ENCODE measurements at places on chromosomes 7 and 10.

GRCh38 chr7:96685755-96686154, 23.9 kb downstream of the SEM1 start:
- DNase-seq, result no peak

DNA sequence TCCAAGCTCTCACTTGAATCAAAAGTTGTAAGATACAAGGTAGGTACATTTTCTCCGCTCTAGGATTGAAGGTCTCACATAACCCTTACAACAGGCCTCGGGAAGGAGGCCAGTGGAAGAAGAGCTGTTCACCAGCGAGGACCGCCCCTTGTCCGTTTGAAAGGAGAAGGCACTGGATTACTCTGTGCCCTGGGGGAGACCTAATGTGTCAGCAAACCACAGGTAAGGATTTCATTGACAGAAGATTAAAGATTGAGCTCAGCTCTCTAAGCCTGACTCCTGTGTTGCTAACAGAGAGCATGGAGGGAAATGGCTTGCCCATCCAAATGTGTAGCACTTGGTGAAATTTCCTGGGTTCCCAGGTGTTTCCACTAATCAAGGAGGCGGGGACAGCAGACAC, 81.2 kb downstream of the SLC16A9 start:
- DNase-seq, result no peak

GRCh38 chr10:114749014-114749413, 72.6 kb upstream of the FHIP2A start:
- DNase-seq, result no peak

GRCh38 chr10:97154781-97155180, 31.0 kb downstream of the SLIT1 start:
- DNase-seq, result no peak

DNA sequence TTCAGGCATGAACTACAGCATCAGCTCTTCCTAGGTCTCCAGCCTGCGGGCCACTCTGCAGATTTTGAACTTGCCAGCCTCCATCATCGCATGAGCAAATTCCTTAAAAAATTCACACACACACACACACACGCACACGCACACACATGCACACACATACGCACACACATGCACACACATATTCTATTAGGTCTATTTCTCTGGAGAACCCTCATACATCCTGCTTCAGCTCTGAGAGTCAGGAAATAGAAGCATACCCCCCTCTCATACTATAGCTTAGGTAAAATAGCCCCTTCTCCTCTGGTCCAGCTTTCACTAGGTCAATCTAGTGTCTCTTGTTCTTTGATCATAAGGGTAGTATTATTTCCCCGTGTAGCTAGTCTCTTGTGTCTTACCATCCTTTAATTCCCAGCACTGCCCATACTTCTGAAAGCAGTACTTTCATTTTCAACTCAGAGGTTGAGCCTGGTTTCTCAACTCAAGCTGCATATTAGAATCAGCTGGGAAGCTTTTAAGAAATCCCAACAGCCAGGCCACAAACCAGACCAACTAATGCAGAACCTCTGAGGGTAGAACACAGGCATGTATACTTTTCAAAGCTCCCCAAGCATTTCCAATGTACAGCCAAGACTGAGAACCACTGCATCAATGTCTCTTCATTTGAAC, 30.9 kb upstream of the ITGB8 start:
- no peak for DNase-seq

DNA sequence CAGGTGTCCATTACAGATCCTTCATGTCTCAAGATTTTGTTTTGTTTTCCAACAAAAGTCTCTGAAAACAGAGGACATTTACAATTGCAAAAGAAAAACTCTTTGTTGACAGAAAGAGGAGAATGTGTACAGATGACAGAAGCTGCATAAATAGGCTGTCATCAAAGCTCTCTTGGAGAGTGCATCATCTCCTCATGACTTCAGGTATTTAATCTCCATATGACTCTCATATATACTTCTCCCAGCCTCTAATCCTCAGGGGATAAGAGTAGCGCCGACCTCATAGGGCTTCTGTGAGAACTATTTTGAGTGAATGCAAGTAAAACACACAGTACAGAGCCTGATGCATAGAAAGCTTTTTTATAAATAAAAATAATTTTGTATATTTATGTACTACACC, 48.1 kb upstream of the SEPTIN7 start:
- no peak for DNase-seq

DNA sequence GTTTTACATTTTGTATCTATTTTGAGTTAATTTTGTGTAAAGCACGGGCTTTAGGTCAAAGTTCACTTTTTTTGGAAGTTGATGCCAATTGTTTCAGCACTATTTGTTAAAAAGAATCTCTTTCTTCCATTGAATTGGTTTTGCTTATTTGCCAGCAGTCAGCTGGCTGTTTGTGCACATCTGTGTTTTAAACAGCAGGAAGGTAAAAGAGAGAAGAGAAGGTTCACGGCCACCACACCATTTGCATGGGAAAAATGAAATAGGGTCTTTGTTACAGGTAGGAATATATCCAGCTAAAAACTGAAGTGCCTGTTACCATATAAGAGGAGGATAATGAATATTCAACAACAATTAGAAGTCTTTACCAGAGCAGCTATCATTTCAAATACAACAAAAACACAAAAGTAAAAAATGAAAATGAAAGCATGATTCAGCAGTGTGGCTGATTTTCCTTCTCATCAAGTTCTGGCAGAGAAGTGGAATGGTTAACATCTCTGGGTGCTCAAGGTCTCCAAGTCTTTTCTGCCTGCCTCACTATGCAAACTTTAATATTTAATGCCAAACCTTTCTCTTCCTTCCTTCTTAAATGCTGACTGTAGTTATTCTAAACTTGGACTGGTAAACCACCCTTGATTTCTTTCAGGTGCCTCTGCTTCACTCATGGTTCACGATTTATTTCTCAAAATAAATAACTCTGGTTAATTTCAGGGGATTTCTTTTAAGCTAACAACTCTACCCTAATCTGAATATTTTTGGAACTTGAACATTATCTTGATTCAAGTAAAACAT, 841.5 kb downstream of the GRM8 start:
- DNase-seq, result no peak

DNA sequence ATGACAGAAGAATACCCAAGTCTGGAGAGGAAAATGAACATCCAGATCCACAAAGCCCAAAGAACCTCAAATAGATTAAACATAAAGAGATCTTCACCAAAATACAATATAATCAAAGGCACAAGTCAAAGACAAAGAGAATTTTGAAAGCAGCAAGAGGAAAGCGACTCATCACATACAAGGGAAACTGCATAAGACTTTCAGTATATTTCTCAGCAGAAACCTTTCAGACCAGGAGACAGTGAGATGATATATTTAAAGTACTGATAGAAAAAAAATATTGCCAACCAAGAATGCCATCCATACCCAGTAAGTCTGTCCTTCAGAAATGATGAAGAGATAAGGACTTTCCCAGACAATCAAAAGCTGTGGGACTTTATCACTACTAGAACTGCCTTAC, 81.5 kb upstream of the GALNT17 start:
- DNase-seq, result no peak

DNA sequence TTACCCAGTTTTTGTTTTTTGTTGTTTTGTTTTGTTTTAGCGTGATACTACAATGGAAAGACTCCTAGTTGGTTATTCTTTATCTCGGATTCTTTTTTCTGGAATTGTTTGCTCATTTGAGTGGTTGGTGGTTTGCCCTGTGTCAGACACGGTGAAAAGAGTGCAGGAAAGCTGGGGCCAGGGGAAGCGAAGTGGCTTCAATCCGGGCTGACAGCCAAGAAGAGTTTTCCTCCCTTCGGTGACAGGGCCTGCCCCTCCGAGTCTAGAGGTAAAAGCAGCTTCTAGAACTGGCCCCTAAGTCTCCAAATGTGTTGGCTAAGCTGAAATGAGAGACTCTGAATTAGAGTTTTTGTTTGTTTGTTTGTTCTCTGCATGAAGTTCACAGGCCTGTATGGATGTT, 5.7 kb upstream of the AP5Z1 start:
- no peak for DNase-seq

Data from T-helper 2 cell (primary cell).